ENCODE measurements at places on chromosomes 7 and 10.

- DNase-seq = peak; percentile 100
Observed at GRCh38 chr7:40808378-40808942, 673.7 kb downstream of the SUGCT start.

- DNase-seq = no peak
Observed at GRCh38 chr10:16519250-16519907, 2.3 kb downstream of the C1QL3 start.

- DNase-seq = no peak
Observed at GRCh38 chr7:131745390-131746248, 189.2 kb upstream of the PODXL start.

- peak; percentile 12 for DNase-seq
Observed at GRCh38 chr7:113267271-113267670, 148.9 kb upstream of the SMIM30 start.

- no peak for DNase-seq
Observed at GRCh38 chr7:151626422-151627115, 106.9 kb upstream of the RHEB start.

DNA sequence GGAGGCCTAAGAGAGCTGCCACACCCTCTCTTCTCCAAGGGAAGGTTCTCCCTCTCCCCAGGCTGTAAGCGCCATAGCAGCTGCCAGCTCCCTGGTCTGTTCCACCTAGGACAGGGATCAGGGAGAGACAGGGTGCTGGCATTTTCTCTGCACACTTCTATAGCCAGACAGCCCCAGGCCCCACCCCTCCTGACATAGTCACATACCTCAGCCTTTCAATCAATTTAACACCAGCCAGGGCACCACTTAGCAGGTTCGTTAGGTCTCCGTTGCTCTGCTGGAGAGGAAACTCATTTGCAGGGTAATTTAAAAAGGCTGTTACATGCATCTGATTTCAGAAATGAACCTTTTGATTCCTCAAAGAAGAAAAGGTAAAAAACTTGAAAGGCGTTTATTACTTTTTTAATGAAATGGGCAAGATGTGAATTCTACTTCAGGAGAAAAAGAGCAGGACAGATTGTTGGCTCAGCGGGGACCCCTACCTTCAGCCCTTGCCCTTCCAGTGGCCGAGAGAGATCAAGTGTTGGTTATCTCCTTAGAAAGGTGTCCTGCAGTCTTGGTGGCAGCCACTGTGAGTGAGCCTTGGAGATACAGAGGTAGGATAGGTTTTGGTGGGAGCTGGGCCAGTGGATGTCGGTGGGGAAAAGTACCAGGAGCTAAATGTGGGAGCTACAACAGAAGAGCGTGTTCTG is 180.5 kb upstream of the GALNT17 start:
- no peak for DNase-seq

- DNase-seq = no peak
Observed at GRCh38 chr10:62820586-62820985, 4.4 kb upstream of the EGR2 start.

DNA sequence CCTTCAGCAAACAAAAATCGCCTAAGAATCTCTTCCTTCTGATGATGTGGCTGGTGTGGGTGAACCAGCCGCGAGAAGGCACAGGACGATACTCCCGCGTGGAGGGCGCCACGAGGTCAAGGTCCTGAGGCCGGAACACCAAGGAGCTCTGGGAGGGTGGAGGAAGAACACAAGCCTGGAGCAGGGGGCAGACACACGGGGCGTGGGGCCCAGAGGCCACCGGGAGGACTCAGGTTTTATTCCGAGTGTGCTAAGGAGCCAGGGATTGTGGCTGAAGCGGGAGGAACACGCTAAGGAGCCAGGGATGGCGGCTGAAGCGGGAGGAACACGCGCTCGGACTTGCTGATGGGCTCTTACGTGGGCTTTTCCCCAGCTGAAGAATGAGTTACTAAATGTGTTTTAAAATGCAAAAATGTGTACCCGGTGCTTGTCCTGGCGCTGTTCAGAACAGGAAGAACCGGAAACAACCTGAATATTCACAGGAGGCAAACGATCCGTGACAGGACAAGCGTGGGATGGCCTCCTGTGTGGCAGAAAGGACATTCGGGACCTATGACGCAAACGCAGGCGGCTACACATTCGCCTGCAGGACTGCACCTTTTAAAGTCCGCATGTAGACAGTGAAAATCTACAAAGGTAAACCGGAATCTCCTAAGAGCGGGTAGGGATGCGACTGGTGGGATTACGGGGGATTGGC is 64.0 kb downstream of the MAD1L1 start:
- no peak for DNase-seq

GRCh38 chr7:3399858-3400257 is 98.8 kb downstream of the SDK1 start:
- DNase-seq = no peak

DNA sequence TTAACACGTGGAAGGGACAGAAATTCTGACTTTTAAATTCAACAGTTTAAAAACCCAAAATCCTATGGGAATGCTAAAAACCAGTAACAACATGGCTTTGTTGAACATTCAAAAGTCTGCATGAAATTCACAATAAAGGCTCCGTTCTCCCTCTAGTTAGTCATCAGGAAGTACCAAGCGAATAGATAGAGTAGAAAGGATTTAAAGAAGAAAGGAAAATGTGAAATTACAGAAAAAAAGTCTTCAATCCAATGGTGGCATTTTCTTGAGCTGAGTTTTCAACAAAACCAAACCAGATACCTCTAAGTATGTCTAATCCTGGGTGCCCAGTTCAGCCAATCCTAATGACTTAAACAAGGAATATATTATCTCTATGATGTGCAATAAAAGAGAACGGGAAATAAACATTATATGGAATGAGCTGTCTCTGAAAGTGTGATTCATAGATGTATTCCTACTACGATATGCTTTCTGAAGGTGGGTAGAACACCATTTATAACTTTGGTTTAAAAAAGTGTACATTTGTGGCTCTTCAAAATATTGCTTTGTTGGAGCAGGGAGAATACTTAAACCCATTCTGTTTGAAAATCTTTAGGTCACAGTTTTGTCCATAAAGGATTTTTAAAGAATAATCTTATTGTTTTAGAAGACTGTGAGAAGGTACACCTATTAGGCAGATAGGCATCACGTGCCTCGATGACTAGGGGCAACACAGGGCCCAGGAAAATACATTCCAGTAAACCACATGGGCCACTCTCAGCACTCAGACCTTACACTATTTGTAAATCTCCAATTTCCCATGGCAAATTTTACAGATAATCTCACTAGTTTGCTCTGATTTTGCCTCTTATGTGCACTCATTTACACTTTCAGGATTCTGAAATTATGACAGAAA is 87.7 kb downstream of the CUBN start:
- DNase-seq = no peak

DNA sequence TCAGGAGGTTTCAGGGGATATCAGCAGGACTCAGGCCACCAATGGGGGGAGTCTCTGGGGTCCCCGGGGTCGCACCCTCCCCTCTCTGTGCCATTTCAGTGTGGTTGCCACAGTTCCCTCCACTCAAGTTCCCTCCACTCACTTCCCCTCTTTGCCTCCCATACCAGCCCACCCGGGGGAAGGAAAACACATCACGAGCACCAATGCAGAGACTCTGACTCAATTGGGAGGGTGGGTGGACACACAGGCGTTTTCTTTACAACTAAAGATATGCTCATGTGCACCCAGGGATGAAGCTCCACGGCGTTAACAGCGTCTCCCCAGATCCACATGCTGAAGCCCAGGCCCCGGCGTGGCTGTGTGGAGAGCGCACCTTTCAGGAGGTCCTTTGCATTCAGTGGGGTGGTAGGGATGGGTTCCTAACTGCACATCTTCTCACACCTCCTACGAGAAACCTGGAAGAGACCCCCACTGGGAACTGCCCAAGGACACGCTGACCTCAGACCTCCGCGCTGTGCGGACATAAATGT is 254.1 kb downstream of the ZMYND11 start:
- no peak for DNase-seq

GRCh38 chr7:27835376-27835775 is 95.4 kb downstream of the TAX1BP1 start:
- no peak for DNase-seq
